ENCODE measurements at places on chromosomes 2 and 18.

DNA sequence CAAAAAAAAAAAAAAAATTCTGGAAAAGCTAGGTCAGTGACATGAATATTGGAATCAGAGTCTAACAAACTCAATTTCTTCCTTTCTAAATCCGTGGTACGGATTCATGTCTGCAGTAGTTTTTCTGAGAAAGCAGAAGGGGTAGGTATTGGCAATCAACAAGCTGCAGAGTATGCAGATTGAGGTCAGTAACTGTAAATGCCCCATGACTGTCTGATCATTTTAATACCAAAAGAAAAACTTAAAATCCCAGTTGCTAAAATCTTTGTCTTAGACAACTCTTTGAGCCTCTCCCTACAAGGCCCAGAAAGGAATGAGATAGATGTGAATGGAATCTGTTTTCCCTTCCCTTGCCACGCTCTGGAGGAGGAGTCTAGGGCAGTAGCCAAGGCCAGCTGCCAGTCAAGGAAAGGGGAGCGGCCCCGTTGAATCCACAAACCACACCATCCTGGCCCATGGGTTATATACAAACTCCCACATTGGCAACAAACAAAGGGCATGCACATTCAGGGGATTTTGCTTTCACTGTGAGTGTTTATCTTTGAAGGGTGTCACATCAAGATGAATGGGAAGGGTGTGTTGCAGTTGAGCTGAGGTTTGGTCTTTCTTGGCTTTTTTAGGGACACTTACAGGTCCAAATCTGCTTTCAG, 6.1 kb upstream of the CASP8 start:
- no peak for DNase-seq

GRCh38 chr2:23417310-23417709, 32.3 kb downstream of the KLHL29 start:
- DNase-seq: no peak

GRCh38 chr2:238281826-238282480, 6.5 kb downstream of the PER2 start:
- DNase-seq: no peak

DNA sequence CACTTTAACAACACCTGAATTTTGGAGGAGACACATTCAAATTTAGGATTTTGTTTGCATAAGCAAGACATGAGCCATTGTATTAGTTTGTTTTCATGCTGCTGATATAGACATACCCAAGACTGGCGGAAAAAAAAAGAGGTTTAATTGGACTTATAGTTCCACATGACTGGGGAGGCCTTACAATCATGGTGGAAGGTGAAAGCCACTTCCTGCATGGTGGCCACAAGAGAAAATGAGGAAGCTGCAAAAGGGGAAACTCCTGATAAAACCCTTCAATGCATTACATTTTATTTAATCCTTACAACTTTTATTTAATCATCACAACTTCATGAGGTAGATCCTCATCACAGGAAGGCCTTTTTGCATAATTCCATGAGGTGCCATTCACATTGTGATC, 242.0 kb upstream of the STON1 start:
- DNase-seq: peak; percentile 65

- no peak for DNase-seq
Observed at GRCh38 chr18:51543658-51544155, 346.2 kb upstream of the MEX3C start.

DNA sequence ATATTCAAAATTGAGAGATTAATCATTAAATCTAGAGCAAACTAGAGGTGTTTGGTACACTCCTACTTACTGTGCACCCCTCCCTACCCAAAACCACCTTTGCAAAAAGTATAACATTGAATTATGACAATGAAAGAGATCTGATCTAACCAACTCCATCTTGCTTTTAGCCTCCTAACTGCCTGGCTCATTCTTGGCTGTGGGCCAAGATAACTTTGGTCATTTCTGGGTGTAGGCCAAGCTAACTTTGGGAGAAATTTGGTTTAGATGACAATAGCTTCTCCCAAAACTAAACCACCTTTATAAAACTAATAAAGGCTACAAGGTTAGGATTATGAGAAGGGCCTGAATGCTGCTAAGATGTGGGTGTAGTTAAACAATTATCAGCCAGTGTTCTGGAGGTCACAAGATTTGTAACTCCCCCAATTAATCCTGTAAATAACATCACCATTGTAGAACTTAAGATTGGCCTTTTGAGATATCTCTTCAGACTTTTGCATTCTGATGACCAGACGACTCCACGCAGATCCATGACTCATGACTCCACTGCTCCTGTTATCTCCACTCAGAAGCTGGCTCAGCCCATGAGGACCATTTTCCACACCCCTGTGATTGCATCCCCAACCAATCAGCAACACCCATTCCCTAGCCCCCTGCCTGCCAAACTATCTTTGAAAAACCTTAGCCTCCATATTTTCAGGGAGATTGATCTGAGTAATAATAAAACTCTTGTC, 160.2 kb downstream of the FBXO15 start:
- DNase-seq: no peak

DNA sequence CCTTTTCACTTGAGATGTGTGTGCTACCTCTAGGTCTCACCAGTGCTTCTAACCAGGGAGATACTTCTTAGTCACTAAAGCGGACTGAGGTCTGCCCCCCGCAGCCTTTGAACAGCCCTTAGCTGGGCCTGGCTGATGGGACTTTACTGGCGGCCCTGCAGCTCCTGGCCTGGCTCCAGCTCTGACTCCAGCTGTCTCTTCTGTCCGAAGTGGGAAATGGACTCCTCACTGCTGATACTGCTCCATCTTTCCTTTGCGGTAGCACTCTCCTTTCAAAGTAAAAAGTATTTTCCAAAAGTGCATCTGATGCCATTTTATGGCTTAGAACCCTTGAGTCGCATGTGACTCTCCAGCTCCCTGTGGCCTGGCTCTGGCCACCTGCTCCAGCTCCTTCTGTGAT, 64.5 kb downstream of the ATP9B start:
- no peak for DNase-seq

DNA sequence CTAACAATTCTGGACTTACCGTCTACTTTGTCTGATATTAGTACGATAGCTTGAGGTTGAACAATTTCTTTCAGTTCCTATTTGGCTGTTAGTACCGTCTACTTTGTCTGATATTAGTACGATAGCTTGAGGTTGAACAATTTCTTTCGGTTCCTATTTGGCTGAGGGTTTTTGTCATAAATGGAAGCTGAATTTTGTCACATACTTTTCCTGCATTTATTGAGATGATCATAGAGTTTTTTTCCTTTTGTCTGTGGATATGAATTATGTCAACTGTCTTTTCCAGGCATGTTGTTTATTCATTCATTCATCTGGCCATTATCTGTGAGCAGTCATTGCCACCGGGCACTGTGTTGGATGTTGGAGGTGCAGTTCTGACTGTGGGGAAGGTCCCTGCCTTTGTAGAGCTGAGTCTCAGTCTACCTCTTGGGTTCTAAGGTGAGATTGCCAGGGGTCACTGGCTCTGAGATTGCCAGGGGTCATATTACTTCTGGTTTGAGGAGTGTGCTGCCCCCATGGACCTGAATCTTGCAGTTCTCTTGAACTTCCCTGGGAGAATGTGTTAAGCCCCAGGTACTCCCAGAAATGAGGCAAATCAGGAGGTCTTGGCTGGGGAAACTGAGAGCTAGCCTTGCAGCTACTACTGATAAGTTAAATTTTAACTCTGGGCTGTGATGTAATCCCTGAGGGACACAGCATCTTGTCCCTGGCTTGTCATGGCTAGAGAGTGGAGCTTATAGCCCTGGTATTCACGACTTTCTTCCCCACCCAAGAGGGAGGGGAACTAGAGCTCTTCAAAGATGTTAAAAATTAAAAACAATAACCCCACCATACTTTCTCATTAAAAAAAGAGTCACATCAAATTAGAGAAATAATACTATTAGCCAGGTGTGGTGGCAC, 89.1 kb upstream of the MBOAT2 start:
- DNase-seq: peak; percentile 7

- DNase-seq: no peak
Observed at GRCh38 chr18:40995529-40995928, 959.5 kb upstream of the PIK3C3 start.

DNA sequence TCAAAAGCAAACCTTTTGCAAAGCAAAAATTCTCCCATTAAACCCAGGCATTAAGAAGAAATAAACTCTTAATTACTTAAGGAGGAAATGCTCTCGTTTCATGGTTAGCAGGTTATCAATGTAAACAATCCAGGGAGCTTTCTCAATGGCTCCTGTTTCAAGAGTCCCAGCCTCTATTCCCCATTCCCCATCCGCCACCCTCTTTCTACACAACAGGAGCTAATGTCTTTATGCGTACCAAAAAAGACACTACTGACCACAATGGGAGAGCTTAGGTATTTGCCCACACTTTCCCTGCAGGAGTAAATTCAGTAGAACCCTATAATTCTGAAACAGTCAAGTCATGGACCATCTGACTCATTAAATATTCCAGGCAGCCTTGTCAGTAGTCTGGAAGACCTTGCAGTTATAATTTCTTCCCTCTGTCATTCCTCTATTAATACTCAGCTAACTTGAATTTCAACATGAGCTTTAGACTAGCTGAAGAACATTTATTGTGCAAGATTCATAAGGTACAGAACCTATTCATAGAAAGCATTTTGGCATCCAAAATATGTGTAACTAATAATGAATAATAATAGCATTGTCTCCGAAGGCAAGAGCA, 48.6 kb downstream of the SLC8A1 start:
- no peak for DNase-seq

GRCh38 chr2:150589681-150590080, 102.2 kb upstream of the RND3 start:
- DNase-seq: no peak

DNA sequence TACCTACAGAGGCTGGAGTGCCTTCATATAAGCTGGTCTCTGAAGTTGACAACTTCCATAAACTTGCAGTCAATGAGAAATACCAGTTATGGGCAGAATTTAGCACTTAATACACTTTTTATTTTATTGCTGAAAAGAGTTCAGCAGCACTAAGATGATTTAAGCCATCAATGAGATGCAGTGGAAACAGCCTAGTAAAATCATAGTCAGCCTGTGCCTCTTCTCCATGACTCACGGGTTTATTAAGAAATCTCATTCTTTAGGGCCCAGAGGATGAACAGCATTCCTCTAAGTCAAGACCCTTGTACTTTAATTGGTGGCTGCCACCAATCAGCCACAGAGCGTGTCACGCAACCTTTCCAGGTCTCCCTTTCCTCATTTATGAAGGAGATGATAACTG, 1357.9 kb upstream of the CELF4 start:
- no peak for DNase-seq

DNA sequence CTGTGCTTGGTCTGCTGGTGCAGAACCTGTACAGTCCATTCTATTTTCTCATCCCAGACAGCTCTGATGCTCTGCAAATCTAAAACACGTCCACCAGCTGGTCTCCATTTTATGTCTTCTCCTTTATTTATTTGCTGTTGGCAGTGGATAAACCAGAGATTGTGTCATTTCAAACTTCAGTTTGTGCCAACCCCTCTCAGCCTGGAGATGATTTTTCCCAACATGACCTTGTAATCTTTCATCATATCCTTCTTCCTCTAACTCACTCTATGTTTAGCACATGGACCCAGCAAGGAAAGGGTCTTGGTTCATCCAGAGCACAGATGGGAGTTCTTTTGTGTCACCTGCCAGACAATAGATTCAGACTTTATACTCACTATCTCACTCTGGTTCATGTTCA, 273.2 kb downstream of the MTX2 start:
- DNase-seq: no peak
